ENCODE measurements at places on chromosomes 5 and 9.
A peak's percentile ranks its signal among the peaks of the same experiment; 100 is the strongest.

GRCh38 chr9:68418259-68418845 is 61.9 kb downstream of the PGM5 start:
- no peak for DNase-seq

DNA sequence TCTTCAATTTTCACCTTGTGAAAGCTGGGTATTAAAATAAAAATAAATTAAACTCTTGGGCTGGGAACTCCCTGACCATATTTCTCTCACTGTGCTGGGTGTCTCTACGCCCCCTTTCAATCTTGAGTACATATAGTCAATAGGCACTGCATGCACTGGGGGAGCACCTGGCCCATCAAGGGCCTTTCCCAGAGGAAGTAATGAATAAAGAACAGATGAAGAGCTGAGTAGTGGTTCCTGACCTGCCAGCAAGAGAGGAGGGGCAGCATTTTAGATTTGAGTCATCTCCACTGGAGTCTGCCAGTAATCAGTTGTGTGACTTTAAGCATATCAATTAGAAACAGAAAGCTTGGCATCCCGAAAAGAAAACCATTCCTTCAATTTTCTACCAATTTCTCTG is 6.2 kb downstream of the MAPKAP1 start:
- DNase-seq: peak; percentile 58

- no peak for DNase-seq
Observed at GRCh38 chr5:173720953-173721600, 104.6 kb upstream of the BOD1 start.

GRCh38 chr5:126914801-126915436 is 115.4 kb downstream of the MARCHF3 start:
- DNase-seq: no peak

GRCh38 chr5:14870337-14871213 is 1.0 kb downstream of the ANKH start:
- peak; percentile 72 for DNase-seq

- DNase-seq: no peak
Observed at GRCh38 chr9:4119778-4120554, 179.9 kb downstream of the GLIS3 start.

- no peak for DNase-seq
Observed at GRCh38 chr9:135344915-135345500, 134.6 kb upstream of the PPP1R26 start.

All from stimulated activated CD4-positive, alpha-beta T cell treated with anti-CD3 and anti-CD28 coated beads, Interleukin-4, amount 100 ng/mL, for 24 hours (primary cell).